ENCODE measurements at places on chromosomes 2 and 18.

GRCh38 chr2:241680827-241681599 lies 5.6 kb downstream of the DTYMK start:
- DNase-seq = peak; percentile 82

- DNase-seq = peak; percentile 34
These were observed 55.4 kb upstream of the CCBE1 start for GRCh38 chr18:59752666-59753065.

- DNase-seq = no peak
These were observed 23.7 kb downstream of the SCN1A start for GRCh38 chr2:166104084-166104483.

DNA sequence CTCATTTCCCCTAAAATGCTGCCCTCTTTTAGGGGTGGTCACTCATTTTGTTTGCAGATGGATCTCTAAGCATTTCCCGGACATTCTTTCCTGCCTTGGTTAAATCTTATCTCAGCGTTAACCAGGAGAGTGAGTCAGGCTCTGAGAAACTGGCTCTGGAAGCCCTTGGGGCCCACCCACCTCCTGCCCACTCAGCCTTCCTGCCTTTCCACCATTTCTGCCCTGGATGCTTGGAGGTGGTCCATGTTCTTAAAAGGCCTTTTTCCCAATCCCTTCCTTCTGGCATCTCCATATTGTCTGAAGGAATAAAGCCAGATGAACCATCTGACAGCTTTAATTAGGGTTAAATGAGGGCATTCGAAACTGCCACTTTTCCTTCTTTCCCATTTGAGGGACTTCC lies 9.5 kb downstream of the HK2 start:
- peak; percentile 73 for DNase-seq

DNA sequence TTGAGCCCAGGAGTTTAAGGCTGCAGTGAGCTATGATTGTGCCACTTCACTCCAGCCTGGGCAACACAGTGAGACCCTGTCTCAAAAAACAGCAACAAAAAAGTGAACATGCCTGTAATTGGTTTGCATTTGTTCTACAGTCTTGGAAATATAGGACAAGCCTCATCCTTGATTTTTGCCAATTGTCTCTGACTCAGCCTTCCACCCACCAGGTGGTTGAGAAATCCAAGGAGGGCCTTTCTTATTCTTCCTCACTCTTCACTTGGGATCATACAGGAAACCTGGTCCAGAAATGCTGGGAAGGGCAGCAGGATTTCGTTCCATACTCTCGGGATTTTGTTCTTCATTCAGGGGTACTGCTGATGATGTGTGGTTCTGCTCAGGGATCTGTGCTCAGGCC lies 94.6 kb downstream of the CDC42EP3 start:
- DNase-seq = peak; percentile 41

- DNase-seq = no peak
These were observed 451.6 kb downstream of the SOX11 start for GRCh38 chr2:6143812-6144211.

DNA sequence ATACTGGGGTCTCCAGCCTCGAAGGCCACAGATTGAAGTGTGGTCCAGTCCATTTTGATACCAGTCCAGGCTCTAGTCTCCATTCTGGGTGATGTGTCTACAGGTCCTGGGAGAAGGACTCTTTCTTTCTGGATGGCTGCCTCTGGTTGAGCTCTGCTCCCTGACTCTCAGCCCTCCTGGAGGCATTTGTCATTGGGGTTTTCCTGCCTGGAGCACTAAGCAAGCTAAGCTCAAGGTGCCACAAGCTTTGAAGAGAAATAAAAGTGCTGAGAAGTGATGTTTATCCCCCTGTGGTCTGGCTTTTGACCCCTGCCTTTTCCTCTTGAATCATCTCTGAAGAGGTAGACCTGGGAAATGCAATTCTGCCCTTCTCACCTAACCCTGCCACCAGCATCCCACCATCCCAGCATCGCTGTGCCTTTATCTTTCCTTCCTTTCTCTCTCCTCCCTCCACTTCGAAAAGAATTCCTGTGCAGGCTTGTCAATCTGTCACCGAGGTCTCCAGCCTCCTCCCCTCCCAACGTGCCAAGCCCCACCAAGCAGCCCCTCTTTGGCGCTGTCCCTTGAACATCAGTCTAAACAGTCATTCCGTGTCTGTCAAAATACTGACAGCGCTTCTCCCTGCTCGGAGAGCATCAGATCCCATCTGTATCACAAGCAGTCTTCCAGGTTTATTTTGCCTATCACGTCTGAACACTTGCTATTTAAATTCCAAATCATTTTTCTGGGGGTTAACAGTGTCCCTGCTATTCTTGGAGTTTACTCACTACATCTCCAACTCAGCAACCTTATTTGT lies 334.6 kb upstream of the SLC14A2 start:
- DNase-seq = no peak

GRCh38 chr2:128835974-128836373 lies 517.3 kb upstream of the HS6ST1 start:
- no peak for DNase-seq

GRCh38 chr2:14905571-14905970 lies 273.1 kb downstream of the LRATD1 start:
- DNase-seq = no peak

DNA sequence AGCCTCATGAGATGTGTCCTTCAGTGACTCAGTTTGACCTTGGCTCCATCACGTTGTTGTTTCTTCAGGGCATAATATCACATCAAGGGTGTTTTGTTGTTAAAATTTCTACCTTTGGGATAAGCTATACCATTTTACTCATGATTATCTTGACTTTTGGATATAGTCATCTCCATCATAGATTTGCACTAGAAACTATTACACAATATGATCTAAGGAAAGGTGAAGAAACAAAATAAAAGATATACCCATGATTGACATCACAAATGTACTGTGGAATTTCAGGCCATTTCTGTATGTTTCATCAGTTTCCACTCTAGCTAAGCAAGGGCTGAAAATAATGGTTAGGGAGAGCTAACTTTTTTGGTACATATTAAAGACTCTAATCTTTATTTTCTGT lies 24.7 kb upstream of the FAM171B start:
- no peak for DNase-seq

- DNase-seq = no peak
These were observed 47.0 kb downstream of the REV1 start for GRCh38 chr2:99442837-99443236.

DNA sequence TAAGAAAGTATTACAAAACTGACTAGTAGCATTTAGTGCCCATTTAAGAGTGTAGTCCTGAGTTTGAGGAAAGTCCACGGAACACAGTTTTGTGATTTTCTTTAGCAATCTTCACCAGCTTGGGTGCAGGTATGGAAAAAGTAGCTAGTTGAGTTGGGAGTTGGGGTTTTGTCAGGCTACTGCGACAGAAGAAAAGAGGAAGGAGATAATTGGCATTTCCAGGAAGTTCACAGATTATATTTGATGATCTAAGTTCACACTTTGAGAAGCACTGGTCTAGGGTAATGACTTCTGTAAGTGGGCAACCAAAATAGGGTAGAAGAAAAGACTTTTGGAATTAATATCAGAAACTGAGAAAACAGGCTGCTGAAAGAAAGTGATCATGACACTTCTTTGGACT lies 52.1 kb downstream of the VIL1 start:
- DNase-seq = no peak

GRCh38 chr2:203951366-203951902 lies 14.9 kb downstream of the ICOS start:
- no peak for DNase-seq

GRCh38 chr2:9594366-9595054 lies 36.3 kb downstream of the YWHAQ start:
- peak; percentile 77 for DNase-seq

GRCh38 chr2:67631483-67631882 lies 234.3 kb downstream of the ETAA1 start:
- no peak for DNase-seq
